ENCODE measurements at places on chromosomes 5 and 9. TPM values are rescaled to one million over a fixed set of nuclear protein-coding genes. Genes with fewer than 3 reads are reported as not detected.

The PCDHA9 gene
- total RNA-seq, result 0.84 TPM

The GPX3 gene
- 3,864 TPM for total RNA-seq

The IFNA13 gene
- total RNA-seq, result not detected

The ZDHHC11 gene
- total RNA-seq, result 3.0 TPM

The PRELID2 gene
- total RNA-seq, result 10.7 TPM

The TMEM171 gene
- not detected for total RNA-seq

The SPACA9 gene
- total RNA-seq, result 4.2 TPM

The ECM2 gene
- total RNA-seq, result 54.6 TPM

The GCNT1 gene
- 3.1 TPM for total RNA-seq

The TTC1 gene
- total RNA-seq, result 40.4 TPM

The CATSPER3 gene
- total RNA-seq, result not detected

DNA sequence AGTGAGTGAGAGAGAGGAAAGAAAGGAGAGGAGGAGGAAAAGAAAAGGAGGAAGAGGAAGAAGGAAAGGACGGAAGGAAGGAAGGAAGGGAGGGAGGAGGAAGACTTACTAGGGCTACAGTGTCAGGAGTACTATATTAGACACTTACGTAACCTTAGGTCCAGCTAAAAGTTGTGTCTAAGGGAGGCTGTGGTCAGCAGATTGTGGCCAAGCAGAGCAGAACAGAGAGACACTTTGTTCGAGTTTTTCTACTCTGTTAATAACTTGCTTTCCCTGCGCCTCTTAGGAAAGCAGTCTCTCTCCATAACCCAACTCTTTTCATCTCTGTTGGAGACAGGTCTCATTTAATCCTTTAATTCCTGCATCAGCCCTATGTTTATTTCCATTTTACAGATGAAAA is 138.9 kb downstream of the KCNN2 start:
- no peak for DNase-seq

DNA sequence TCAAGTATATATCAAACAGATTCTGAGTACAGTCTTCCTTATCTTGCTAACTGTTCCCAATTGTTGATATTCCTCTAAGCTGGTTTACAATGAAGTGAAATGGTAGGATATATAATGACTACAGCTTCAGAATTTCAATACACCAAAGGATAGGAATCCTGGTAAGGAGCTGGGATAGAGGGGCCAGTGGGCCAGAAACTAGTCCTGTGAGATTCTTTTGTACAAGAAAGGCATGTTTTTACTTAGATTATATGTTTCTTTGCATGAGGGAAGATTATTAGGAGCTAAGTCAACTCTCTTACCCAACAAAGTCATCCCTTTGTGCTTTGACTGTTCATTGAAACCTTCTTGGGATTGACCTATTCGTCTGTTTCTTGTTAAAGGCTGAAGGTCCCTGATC is 435.7 kb downstream of the PLK2 start:
- DNase-seq, result no peak

DNA sequence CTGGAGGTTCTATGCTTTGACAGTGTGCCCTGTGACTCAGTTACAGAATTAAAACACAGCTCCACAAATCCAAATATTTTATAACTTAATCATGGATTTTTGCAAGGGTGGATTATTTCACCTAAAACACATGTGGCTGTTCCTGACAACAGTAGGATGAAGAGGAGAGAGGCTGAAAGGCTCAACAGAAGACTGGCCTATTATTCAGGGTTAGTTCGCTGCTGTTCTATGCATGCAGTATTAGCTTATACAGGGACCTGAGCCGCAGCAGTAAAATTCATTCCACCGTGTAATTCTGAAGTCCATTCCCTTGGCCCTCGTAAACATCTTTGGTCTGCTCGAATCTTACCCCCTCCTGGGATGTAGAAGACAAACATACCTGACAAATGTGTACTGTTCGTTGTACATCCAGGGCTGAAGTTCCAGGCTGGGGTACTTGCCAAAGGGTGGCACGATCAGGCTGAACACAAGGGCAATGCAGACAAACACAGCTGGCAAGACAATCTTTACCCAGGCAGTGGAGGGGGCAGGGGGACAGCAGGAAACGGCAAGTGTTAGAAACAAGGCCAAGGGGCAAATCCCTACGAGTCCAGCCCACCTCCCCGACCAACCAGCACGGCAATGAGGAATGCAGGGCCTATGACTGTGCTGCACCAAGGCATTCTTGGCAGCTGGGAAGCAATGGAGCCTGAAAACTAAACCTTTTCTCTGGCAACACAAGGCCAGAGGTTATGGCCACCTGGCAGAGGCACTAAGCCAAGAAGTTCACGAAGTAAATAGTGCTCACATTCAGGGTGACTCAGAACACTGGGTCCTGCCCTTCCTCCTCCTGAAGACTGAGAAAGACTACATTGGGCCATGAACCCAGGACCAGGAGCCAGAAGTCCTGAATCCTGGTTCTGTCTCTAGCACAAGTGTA is 46.8 kb downstream of the NIPSNAP3B start:
- no peak for DNase-seq

DNA sequence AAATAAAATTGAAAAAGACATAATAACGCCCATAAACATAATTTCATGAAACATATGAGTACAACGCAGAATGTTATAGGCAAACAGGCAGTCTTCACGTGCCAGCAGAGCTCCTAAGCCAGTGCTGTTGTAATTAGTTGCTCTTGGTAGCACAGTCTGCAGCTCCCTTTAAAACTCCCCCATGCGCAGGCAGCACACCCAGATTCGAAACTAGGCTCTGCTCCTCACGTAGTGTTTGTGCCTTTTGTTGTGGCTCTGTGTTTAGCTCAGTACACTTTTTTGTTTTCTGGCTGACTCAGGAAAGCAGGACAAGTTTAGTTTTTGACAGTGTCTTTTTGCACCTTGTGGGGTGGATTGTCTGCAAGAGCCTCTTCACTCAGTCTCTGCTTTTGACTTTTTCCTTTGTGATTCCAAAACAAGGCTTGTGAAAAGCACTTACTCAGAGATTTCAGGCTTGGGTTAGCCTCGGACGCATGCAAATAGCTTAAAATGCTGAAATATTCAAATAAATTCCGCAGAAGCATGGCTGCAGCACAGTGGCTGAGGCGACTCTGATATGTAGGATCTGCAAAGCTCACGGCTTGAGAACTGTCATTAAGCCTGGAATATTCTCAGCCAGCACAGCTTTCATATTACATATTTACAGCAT is 113.6 kb downstream of the IRX1 start:
- no peak for DNase-seq

DNA sequence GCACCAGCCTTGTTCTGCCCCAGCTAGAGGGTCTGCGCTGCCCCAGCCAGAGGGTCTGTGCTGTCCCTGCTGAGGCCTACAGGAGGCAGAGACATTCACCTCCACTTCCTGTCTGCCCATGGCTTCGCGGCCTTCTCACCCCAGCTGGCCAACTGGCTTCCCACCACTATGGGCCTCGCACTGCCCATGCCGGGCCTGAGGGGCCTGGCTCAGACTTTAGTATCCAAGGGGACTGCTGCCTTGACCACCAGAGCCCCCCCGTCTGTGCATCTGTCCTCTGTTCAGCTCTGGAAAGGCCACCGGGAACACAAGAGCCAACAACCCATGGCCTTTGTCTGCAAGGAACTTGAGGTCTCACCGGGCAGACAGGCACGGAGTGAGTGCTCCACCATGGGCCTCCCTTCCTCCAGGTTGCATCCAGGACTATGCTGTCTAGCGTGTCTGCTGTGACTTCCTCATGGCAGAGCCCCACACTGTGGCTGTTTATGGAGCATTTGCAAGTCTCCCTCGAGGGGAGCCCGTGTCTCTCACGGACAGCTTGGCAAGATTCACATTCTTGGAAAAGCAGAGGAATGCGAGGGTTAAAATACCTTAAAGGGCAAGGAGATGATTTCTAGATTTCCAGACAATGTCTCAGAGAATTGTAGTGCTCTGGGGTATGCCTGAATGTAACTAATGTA is 1.7 kb downstream of the DCANP1 start:
- DNase-seq, result no peak

GRCh38 chr5:133947431-133947841 is 21.0 kb downstream of the C5orf15 start:
- DNase-seq, result no peak

- no peak for DNase-seq
These were observed 28.9 kb downstream of the PLAC8L1 start for GRCh38 chr5:146076455-146076854.

DNA sequence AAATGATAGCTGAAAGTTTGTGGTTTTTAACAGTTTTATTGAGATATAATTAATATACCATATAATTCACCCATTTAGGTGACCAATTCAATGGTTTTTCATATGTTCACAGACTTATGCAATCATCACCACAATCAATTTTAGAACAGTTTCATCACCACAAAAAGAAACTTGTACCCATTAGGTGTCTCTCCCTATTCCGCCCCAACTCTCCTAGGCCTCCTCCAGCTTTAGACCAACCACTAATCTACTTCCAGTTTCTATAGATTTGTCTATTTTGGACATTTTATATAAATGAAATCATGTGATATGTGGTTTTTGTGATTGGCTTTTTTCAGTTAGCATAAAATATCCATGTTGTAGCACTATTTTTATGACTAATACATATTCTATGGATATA is 38.6 kb downstream of the YTHDC2 start:
- no peak for DNase-seq

DNA sequence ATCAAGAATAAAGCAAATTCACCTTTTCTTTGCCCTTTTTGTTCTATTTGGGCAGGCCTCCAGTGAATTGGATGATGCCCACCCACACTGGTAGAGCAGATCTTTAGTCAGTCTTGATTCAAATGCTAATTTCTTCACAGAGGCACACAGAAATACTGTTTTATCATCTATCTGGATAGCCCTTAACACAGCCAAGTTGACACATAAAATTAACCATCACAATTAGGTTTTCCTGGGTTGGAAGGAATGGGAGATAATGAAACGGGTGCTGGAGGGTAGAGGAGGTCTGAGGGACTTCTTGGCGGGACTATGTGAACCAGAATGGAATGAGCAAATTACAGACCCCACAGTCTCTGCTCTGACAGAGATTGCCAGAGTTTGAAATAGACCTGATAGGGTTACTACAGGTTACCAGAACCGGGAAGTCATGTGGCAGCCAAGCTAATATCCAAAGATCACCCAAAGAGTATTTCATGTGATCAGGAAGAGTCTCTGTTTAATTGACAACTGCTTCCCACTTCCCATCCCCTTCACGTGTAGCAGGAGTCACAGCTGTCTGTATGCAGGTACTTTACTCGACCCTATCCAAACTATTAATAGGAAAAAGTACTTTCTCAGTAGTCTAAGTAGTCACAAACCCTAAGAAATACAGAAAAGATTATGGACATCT is 20.0 kb upstream of the TMEM161B start:
- no peak for DNase-seq

DNA sequence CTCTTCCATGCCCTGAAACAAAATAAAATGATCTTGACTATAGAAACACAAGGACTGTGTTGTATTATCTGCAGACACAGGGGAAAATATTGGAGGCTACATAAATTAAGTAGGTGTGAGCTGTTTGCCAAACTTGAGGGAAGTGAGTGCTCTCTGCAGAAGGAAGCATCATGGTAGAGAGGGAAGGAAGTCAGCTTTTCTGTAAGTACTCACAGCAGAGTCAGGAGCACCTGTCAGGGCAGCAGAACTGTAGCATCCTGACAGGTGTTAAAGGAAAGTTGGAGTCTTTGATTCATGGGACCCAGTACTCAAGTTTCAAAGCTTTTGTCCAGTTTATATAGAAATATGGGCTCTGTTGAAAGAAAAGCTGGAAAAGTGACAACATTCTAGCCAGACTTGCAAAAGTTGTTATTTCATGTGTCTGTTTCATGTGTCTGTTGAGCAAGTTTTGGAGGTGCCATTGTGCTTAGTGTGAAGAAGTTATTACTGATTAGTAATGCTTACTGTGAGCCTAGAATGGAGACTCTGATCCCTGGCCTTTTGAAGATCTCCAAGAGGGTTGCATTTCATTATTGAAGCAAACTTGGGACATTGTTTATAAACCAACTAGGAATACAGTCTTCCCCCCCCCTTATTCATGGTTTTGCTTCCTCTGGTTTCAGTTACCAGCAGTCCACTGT is 194.7 kb downstream of the SPATA31D1 start:
- DNase-seq, result no peak

DNA sequence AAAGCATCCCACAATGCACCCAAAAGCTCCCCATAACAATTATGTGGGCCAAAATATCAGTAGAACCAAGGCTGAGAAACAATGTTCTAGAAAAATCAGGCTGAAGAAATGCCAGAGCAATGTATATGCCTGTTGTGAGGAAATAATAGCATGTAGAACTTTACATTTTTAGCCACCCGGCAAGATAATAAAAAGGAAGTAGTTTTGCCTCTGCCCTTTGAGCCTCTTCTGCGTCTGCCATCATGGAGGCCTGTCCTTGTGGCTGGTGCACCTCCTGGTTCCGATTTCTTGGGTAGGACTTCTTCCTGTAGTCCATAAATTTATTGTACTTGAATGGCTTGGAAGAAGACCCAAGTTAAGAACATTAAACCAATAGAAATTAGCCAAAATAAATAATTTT is 38.9 kb upstream of the TNFAIP8 start:
- peak; percentile 1 for DNase-seq

- DNase-seq, result no peak
These were observed 58.6 kb downstream of the LNPEP start for GRCh38 chr5:96994493-96994892.

GRCh38 chr5:16143361-16144049 is 36.1 kb downstream of the MARCHF11 start:
- no peak for DNase-seq

GRCh38 chr9:35481347-35481975 is 8.4 kb upstream of the RUSC2 start:
- no peak for DNase-seq

DNA sequence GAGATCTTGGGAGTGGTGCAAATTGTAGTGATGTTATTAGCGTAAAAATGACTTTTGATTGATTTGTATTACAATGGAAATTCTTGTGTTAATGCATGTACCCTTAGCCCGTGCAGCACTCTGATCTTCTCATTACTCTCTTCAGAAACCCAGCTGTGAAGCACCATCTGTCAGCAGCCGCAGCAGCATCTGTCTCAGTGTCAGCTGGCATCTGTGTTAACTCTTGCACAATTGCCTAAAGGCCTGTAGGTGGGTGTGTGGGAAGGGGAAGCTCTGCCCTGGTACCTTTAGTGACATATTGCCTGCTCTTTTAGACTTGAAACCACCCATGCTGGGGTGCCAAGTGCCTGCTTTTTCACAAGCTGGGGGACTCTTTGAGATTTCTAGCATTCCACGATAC is 101.3 kb downstream of the FBXL7 start:
- DNase-seq, result no peak

DNA sequence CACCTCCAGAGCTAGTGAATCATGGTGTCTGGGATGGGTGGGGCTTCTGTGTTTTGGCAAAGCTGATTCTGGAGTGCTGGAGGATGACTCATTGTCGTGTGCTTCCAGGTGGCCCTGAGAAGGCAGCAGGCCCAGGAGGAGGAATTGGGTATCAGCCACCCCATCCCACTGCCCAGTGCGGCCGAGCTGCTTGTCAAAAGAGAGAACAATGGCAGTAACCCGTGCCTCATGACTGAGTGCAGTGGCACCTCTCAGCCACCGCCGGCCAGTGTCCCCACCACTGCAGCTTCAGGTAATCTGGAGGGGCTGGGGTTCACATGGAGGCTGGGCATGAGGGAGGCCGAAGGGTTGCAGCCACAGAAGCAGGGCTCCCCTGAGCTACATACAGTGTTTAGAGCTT is 5.4 kb downstream of the DMRT1 start:
- no peak for DNase-seq

GRCh38 chr9:16180546-16180945 is 627.7 kb downstream of the CCDC171 start:
- DNase-seq, result no peak

All from tibial nerve (tissue), 4 donors.